ENCODE measurements at places on chromosomes 2 and 18. TPM values are rescaled to one million over a fixed set of nuclear protein-coding genes. Genes with fewer than 3 reads are reported as not detected.

Gene UGT1A9
- not detected for total RNA-seq

Gene CCDC141
- total RNA-seq, result 0.30 TPM

Gene CIB4
- not detected for total RNA-seq

Gene FNDC4
- not detected for total RNA-seq

Gene CHRNG
- not detected for total RNA-seq

Gene KCNG3
- not detected for total RNA-seq

Gene CPLX4
- total RNA-seq, result not detected

Gene EFHD1
- total RNA-seq, result not detected

Gene LYPD6
- not detected for total RNA-seq

Gene CKAP2L
- total RNA-seq, result 8.9 TPM

Gene SALL3
- not detected for total RNA-seq

Gene OSGEPL1
- 11.0 TPM for total RNA-seq

Gene MAB21L4
- total RNA-seq, result not detected
